Lung (tissue), 17 donors: ENCODE measurements at places on chromosomes 1 and 21. TPM values are rescaled to one million over a fixed set of nuclear protein-coding genes. Genes with fewer than 3 reads are reported as not detected.
A peak's percentile ranks its signal among the peaks of the same experiment; 100 is the strongest.

- H3K36me3 ChIP-seq, result no peaks in the 10 kb centered on the region
- H3K27me3 ChIP-seq, result no peaks in the 10 kb centered on the region
- no peak overlapping the region for H3K4me3 ChIP-seq
Measured at GRCh38 chr1:59116920-59117542, 179.9 kb upstream of the FGGY start.

The MX2 gene
- 12.8 TPM for total RNA-seq

GRCh38 chr1:37169743-37170275 is 135.5 kb upstream of the GRIK3 start:
- no peak for DNase-seq
- H3K36me3 ChIP-seq, result no peaks in the 10 kb centered on the region
- H3K4me1 ChIP-seq, result no peaks in the 10 kb centered on the region

The AMY1B gene
- 4.3 TPM for total RNA-seq

- peaks cover 1% of the 10 kb centered on the region for H3K36me3 ChIP-seq
- no peak overlapping the region for H3K27ac ChIP-seq
- no peak overlapping the region for H3K4me3 ChIP-seq
- no peaks in the 10 kb centered on the region for H3K4me1 ChIP-seq
- DNase-seq, result peak; percentile 70
- no peaks in the 10 kb centered on the region for H3K27me3 ChIP-seq
Measured at GRCh38 chr1:227073786-227074185, 133.7 kb downstream of the COQ8A start.

DNA sequence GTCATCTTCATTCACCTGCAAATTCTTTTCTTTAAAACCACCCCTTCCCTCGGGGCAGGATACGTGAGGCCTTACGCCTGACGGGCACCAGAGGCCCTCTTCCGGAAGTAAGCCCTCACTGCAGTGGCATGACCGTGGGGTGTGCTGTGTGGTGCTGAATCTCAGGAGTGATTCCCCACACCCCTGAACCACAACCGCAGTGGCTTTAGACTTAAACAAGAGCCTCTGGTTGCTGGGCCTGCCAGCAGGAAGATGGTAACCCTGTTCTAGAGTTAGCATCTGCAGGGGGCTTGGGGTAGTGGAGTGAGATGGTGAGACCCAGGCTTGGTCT is 12.1 kb downstream of the BSND start:
- no peaks in the 10 kb centered on the region for H3K27me3 ChIP-seq
- no peak for DNase-seq
- H3K4me1 ChIP-seq, result no peaks in the 10 kb centered on the region
- no peak overlapping the region for H3K4me3 ChIP-seq

The SLC6A9 gene
- 29.9 TPM for total RNA-seq

- no peaks in the 10 kb centered on the region for H3K27me3 ChIP-seq
- H3K36me3 ChIP-seq, result no peaks in the 10 kb centered on the region
- no peaks in the 10 kb centered on the region for H3K4me1 ChIP-seq
- DNase-seq, result no peak
Measured at GRCh38 chr1:177817937-177818875, 151.7 kb downstream of the SEC16B start.

GRCh38 chr1:92117526-92117925 is 37.4 kb downstream of the BTBD8 start:
- no peaks in the 10 kb centered on the region for H3K27me3 ChIP-seq
- DNase-seq, result peak; percentile 10
- peaks cover 1% of the 10 kb centered on the region for H3K36me3 ChIP-seq
- H3K4me1 ChIP-seq, result no peaks in the 10 kb centered on the region

The TMEM269 gene
- 0.09 TPM for total RNA-seq

DNA sequence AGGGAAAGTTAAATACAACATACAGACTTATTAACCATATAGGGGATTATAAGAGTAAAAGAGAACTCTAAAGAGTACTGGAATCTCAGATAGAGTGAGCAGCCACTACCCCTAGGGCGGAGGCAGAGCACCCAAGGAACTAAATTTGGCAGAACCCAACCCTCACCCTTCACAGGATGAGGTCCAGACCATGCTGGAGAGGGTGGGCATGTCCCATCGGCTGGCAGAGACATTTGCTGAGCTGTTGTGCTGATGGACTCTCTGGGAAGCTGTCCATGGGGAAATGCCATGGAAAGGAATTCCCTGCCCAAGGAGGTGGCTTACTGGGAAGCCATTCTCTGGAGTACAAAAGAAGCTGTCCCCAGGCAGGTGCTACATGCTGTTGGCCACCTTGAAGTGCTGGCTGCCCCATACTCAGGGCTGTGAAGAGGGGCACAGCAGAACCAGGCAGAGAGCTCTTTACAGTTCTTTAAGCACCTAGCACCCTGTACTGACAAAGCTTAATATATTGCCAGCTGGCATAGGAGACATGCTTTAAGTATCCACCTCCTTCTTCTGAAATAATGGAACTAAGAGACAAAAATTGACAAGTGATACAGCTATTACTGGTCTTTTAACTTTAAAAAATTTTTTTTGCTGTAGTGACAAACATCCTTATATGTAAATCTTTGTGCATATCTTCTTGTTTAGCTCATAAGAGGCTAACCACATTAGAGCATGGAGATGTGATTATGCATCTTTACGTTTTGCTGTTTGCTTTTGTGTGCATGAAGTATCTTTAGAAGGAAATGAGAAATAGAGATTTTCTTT is 29.6 kb downstream of the TSNAX start:
- no peak overlapping the region for H3K27ac ChIP-seq
- H3K4me3 ChIP-seq, result no peak overlapping the region
- no peaks in the 10 kb centered on the region for H3K27me3 ChIP-seq

GRCh38 chr1:156358641-156359040 is 10.4 kb upstream of the RHBG start:
- DNase-seq, result no peak
- H3K36me3 ChIP-seq, result no peaks in the 10 kb centered on the region
- no peak overlapping the region for H3K27ac ChIP-seq
- peaks cover 2% of the 10 kb centered on the region for H3K4me1 ChIP-seq

GRCh38 chr21:23977971-23978370 is 1629.3 kb downstream of the MRPL39 start:
- DNase-seq, result no peak
- no peaks in the 10 kb centered on the region for H3K27me3 ChIP-seq
- H3K27ac ChIP-seq, result no peak overlapping the region
- H3K36me3 ChIP-seq, result no peaks in the 10 kb centered on the region

The RPS6KC1 gene
- total RNA-seq, result 41.6 TPM

GRCh38 chr1:25936947-25937346 is 30.7 kb upstream of the STMN1 start:
- no peaks in the 10 kb centered on the region for H3K4me1 ChIP-seq
- H3K27me3 ChIP-seq, result no peaks in the 10 kb centered on the region
- no peaks in the 10 kb centered on the region for H3K36me3 ChIP-seq
- H3K27ac ChIP-seq, result no peak overlapping the region
- no peak overlapping the region for H3K4me3 ChIP-seq

- peak overlapping the region; percentile 68 for H3K4me3 ChIP-seq
- H3K36me3 ChIP-seq, result no peaks in the 10 kb centered on the region
- H3K27ac ChIP-seq, result peak overlapping the region; percentile 80
- no peaks in the 10 kb centered on the region for H3K4me1 ChIP-seq
Measured at GRCh38 chr1:180911640-180912191, 981 bp upstream of the KIAA1614 start.

DNA sequence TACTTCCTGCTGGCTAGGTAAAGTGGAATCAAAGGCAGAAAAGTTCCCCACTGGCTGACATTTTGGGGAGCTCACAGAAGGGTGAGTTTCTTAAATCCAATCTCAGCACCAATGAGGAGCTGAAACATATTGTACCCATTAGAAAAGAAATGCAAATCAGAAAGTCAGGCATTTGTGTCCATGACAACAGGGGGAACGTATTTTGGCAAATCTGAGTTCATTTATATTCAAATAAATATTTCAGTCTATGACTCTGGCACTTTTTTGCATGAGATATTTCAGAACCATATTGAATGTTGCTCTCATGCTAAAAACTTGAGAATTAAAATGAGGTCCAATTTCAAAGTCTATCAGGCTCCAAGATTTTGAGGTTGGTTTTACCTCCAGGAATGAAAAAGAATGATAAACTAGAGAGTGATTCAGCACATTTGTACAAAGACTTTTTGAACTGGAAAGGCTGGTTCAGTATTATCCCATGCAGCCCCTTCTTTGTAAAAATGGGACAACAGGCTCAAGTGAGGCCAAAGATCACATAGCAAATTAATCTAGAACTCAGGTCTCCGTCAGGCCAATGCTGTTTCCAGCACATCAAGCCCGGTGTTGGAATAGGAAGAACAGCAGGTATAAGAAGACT is 202.2 kb downstream of the RRAGC start:
- no peaks in the 10 kb centered on the region for H3K27me3 ChIP-seq
- no peaks in the 10 kb centered on the region for H3K4me1 ChIP-seq
- H3K36me3 ChIP-seq, result no peaks in the 10 kb centered on the region
- H3K4me3 ChIP-seq, result no peak overlapping the region
- no peak overlapping the region for H3K27ac ChIP-seq
- DNase-seq, result no peak

GRCh38 chr1:66723985-66724384 is 28.3 kb upstream of the DYNLT5 start:
- no peak for DNase-seq
- no peak overlapping the region for H3K4me3 ChIP-seq
- no peaks in the 10 kb centered on the region for H3K27me3 ChIP-seq
- H3K4me1 ChIP-seq, result no peaks in the 10 kb centered on the region
- no peak overlapping the region for H3K27ac ChIP-seq

- no peak overlapping the region for H3K4me3 ChIP-seq
- no peaks in the 10 kb centered on the region for H3K36me3 ChIP-seq
- H3K27me3 ChIP-seq, result no peaks in the 10 kb centered on the region
- no peak for DNase-seq
- H3K27ac ChIP-seq, result peak overlapping the region; percentile 93
Measured at GRCh38 chr1:37472994-37473393, 1.4 kb upstream of the ZC3H12A start.

GRCh38 chr1:203754455-203754864 is 10.5 kb upstream of the LAX1 start:
- H3K36me3 ChIP-seq, result no peaks in the 10 kb centered on the region
- no peaks in the 10 kb centered on the region for H3K4me1 ChIP-seq
- H3K27ac ChIP-seq, result no peak overlapping the region
- no peak for DNase-seq
- no peaks in the 10 kb centered on the region for H3K27me3 ChIP-seq
